ENCODE measurements at places on chromosomes 1 and 21.

GRCh38 chr1:234707641-234708040 is 97.7 kb upstream of the IRF2BP2 start:
- no peak for DNase-seq

DNA sequence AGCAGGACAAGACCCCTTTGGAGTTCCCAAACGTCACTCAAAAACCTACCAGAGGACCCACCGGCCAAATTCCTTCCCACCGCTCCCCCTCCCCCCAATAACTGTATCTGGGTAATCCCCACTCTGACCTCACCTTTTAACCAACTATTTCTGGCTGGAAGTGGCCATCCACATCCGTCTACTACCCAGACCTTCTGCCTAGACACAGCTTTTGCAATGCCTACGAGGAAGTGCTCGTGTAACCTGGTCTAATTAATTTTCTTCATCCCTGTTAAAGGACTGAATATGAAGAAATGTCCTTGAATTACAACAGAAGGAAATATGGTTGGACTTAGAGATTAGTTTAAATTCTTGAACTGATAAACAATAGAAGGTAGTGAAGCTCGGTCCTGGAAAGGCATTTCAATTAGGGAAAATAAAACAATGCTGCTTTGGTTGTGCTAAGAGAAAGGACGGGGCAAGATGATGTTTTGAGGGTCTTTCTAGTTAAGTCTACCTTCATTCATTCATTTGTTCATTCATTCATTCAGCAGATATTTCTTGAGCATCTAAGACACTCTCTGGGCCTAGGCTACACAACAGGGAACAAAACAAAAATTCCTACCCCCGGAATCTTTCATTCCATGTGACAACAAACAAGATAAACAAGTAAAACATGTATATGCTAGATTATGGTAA is 18.8 kb downstream of the AVPR1B start:
- no peak for DNase-seq

DNA sequence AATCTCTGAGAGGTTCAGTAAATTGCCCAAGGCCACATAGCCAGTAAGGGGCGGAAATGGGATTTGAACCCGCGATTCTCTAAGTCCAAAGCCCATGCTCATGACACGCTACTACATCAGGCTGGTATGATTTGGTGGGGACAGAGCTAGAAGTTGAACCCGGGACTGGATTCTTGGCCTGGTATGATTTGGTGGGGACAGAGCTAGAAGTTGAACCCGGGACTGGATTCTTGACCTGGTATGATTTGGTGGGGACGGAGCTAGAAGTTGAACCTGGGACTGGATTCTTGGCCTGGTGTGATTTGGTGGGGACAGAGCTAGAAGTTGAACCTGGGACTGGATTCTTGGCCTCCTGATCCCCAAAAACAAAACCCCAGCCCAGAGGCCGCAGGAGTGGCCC is 23.0 kb downstream of the EPHB2 start:
- no peak for DNase-seq

DNA sequence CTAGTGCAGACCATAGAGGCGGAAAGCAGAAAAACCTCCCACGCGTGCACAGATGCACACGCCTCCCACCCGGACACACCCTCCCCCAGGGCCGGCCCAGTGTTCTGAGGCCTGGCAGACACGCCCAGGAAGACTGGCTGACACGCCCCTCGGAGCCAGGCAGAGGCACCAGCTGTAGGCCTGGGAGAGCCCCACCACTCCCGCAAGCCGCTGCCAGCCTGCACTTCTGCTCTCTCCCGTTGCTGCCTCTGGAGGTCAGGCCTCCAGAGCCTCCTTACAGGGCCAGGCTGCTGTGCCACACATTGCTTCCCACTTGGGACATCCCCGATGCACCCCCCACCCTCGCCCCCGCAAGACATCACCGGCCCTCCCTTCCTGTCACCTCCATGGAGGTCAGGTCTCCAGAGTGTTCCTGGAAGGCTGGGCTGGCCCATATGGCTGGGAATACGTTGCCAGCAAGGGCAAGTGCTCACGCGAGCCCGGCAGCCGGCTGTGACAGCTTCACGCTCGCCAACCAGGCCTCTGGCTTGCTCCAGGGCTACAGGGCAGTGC is 40.4 kb downstream of the CASZ1 start:
- peak; percentile 59 for DNase-seq

DNA sequence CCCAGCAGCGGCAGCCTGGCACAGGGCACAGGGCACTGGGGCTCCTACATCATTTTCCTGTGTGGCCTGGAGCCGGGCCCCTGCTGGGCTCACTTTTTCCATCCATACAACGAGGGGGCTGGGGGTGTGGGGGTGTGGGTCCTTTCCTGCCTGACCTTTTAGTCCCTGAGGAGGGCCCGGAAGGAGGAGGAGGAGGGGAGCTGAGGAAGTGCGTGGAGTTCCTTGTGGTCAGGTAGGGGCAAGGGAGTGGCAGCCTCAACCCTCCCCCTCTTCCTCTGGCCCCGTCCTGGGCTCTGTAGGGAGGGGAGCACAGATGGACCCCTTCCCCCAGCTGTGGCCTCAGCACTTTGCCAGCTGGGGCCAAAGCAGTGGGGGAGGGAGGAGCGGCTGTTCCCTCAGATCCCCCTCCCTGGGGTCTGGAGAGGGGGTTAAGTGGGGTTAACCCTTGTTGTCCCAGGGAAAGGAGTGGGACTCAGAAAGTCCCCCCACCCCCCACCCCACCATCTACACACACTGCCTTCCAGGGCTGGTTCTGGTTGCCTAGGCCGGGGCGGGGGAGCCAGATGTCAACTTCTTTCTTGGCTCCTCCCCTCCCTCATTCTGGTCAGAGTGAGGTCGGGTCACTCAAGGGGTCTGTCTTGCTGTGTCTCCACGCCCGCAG is 5.7 kb downstream of the NTRK1 start:
- DNase-seq: no peak

DNA sequence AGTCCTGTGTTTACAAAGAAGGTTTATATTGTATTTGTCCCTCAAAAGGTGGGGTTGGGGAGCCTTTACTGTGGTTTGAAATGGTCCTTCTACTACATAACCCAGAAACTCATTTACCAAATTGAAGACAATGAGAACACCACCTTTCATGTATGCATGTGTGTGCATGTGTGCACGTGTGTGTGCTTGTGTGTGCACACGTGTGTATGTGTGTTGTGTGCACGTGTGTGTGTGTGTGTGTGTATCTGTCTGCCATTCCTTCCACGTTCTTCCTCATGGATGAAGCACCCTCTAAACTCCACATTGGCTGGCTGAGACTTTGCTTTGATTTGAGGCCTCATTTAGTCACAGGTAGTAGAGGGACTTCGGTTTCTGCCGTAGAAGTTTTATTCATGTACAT is 138.2 kb downstream of the EDEM3 start:
- DNase-seq: no peak

- DNase-seq: no peak
Measured at GRCh38 chr1:204449678-204450280, 38.2 kb upstream of the PPP1R15B start.

DNA sequence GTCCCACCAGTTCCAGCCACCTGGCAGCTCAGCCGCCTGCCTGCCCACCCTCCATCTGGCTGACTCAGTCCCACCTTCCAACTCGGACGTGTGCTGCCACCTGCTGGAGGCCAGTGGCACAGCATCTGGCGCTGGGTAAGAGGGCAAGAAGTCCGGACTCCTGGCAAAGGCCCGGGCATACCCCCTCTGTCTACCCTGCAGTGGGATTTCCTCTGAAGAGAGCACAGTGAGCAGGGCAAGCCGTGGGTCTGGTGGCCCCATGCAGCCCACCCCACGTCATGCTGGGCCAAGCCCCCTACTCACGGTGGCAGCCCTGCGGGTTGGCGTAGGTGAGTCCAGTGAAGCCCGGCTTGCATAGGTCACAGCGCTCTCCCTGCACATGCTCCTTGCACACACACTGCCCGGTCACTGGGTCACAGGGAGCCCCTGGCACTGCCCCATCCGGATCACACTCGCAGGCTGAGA is 24.5 kb downstream of the LAMB3 start:
- peak; percentile 84 for DNase-seq

DNA sequence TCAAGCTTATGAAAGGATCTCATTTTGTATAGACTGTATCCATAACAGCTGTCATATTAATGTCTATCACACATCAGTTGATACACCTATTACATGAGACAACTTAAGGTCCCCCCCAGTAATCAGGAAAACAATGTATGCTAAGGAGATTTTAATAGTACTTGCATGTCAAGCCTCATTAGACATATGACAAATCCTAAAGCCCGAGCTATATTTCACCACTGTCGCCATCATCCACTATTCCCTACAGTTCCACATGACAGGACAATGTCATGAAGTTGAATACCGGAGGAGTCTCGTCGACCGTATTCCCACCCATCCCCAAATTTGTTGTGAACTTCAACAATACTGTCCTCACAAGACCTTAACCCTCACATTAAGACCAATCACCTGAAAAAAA is 3.4 kb downstream of the HMGN1 start:
- DNase-seq: no peak

DNA sequence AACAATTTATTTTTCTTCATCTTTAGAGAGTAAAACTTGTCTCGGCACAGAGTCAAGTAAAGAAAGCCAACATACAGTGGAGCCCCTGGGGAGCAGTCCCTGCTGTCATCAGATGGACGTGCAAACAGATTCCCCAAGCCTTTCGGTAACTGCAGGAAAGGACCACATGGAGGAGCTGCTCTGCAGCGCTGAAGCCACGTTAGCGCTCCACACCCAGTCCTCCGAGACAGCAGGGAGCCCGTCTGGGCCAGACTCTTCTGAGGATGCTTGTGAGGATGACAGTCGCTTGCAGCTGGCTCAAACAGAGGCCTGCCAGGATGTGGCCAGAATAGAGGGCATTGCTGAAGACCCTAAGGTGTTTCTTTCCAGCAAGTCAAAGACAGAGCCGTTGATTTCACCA is 77.1 kb upstream of the SCCPDH start:
- DNase-seq: no peak

DNA sequence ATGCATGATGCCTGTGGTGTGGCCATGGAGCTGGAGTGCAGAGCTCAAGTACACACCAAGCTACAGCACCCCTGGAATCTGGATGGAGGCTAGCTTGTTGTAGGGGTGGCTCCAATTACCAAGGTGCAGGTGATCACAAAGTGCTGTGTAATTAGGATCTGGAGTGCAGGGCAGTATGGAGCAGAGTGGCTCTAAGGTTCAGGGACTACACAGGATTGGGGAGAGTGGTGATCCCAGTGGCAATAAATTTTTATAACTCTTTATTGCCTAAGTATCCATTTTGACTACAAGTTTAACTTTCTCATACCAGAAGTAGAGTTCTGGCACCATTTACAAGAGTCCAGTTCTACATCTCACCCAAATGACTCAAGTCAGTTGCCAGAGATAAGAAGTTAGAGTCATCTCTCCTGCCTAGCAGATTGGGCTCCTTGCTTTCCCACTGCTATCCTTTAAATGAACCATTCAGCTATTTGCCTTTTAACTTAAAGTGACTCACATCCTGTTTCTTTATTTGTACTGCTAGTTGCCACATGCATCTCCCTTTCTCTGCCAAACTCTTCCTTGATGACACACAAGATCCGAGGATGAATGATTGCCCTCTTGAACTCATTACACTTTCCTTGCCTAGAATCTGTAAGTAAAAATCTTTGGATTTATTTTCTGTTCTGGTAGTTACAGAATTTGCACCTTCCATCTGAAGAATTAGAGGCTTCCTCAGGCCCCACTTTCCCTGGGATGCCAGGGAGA is 427.2 kb downstream of the KCNT2 start:
- DNase-seq: no peak

DNA sequence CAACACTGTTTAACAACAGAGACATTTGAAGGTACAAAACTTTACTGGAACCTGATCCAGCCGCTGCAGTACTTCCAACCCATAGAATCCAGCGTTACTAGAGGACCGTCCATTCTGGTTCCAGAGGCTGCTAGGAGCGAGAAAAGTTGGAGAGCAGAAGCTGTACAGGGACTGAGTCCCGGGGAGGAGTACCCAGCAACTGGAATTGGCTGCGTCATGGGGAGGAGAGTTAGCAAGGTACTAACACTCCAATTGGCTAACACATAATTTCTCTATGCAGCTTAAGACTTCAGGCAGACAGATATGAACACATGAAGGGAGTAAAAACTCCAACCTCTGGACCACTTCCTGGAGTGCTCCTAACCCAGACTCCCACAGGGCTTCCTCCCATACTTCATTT is 2.1 kb upstream of the QSOX1 start:
- no peak for DNase-seq

DNA sequence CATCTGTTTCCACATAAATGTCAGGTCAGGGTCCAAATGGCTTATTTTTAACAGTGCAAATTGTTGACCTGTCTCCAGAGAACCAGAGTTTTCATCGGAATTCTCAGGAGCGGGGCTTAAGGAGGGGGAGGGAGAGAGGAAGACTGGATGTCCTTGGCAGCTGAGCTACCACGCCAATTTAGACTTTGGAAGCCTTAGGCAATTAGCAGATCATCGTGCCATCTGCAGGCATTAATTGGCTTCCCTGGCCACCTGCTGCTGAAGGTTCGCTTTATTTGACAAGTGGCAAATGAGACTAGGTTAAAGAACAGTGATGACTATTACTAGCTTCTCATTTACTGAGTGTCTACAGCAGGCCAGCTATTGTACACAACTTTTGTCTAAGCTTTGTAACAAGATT is 43.7 kb downstream of the HLX start:
- DNase-seq: no peak

GRCh38 chr1:51755437-51755836 is 123.1 kb downstream of the NRDC start:
- no peak for DNase-seq

DNA sequence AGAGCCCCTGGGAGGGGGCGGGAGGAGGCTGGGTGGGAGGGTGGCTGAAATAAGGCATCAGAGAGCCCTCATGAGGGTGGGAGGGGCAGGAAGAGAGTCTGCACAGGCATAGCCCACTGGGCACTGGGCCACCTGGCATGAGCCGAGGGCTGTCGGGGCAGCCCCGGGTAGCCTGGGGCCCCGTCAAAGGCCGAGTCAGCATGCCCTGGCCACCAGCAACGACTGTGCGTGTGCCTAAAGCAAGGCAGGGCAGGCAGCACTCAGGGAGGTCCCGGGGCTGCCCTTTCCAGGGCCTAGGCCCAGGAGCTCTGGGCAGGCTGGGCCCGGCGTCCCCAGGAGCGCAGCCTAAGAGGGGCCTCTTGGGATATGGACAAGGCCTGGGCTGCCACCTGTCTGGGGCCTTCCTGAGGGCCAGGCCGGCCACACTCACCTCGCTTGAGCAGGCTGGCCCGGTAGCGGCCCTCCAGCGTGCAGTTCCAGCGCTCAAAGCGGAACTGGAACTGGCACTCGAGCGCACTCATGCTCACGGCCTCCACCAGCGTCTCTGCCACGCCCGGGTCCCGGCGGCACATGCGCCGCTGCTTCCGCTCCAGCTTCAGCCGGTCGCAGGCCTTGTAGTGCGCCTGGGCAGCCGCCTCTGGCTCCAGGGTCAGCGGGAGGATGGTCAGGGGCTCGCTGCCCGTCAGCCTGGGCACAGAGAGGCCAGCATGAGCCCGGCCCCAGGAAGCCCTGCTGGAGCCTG is 22.7 kb downstream of the WNT9A start:
- DNase-seq: no peak

Measured in stimulated activated CD4-positive, alpha-beta T cell treated with anti-CD3 and anti-CD28 coated beads, Interleukin-4, amount 100 ng/mL, for 1 hour (primary cell).